H1 (cell line): ENCODE measurements at places on chromosomes 11 and 22.

GRCh38 chr11:72958791-72959190 lies 144.6 kb downstream of the ATG16L2 start:
- DNase-seq: no peak
- H3K4me3 ChIP-seq: no peak overlapping the region
- H3K27me3 ChIP-seq: no peaks in the 10 kb centered on the region
- 0 out of 2 replicates have a peak, but pooled peaks cover 2% of the 10 kb centered on the region for H3K4me1 ChIP-seq
- no peak overlapping the region for H3K27ac ChIP-seq
- H3K36me3 ChIP-seq: no peaks in the 10 kb centered on the region

DNA sequence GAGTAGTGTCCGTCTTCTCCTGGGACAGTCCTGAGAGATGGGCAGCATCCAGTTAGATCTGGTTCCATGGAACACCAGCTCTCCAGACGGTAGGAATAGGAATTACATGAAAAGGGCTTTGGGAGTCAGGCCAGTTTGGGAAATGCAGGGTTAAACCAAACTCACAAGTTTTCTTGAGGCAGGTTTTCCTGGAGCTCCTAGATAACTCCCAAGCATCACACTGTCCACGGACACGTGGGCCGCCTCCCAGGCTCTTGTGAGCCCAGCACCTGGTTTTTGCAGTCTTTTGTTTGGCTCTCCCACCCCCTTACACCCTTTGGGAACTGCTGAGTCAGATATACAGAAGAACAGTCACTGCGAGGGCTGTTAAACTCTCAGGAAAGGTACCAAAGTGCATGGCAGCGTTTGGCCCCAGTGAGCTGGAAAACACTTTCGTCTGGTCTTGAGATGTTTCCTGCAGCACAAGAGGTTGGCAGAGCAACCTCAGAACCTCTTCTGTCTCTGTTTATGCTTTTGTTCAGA lies 90.0 kb downstream of the BCR start:
- no peak overlapping the region for H3K27ac ChIP-seq
- peaks cover 33% of the 10 kb centered on the region for H3K36me3 ChIP-seq
- H3K4me3 ChIP-seq: no peak overlapping the region
- no peaks in the 10 kb centered on the region for H3K27me3 ChIP-seq

GRCh38 chr22:17639247-17639741 lies 737 bp downstream of the BCL2L13 start:
- no peaks in the 10 kb centered on the region for H3K27me3 ChIP-seq
- H3K4me3 ChIP-seq: peak overlapping the region; percentile 91
- H3K27ac ChIP-seq: peak overlapping the region; percentile 91
- DNase-seq: no peak
- H3K36me3 ChIP-seq: no peaks in the 10 kb centered on the region

GRCh38 chr22:20426259-20426615 lies 11.4 kb downstream of the SCARF2 start:
- DNase-seq: no peak
- H3K4me3 ChIP-seq: no peak overlapping the region
- no peaks in the 10 kb centered on the region for H3K36me3 ChIP-seq
- H3K27ac ChIP-seq: no peak overlapping the region
- peaks cover 27% of the 10 kb centered on the region for H3K27me3 ChIP-seq

DNA sequence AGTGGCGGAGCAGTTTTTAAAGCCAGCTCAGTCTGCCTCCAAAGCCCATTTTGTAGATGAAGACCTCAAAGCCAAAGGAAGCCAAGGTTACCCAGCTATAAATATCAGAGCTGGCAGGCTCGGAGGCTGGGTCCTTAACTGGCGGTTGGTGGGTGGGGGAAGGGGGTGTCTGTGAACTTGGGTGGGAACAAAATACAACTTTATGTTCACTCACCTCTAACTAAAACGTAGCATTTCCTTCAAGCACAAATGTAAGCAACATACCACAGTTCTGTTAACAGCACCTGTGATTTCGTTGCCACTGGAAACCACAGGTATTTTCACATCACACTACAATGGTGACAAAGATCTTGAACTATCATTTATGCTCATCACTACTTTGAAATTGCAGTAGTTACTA lies 99.7 kb upstream of the SYT13 start:
- no peak overlapping the region for H3K4me3 ChIP-seq
- H3K27ac ChIP-seq: no peak overlapping the region
- no peaks in the 10 kb centered on the region; the same call in 1 of the 2 replicates for H3K4me1 ChIP-seq

- no peak overlapping the region for H3K27ac ChIP-seq
- DNase-seq: no peak
- H3K27me3 ChIP-seq: no peaks in the 10 kb centered on the region
- H3K36me3 ChIP-seq: no peaks in the 10 kb centered on the region
- H3K4me3 ChIP-seq: no peak overlapping the region
These were observed 109.4 kb downstream of the KIF18A start for GRCh38 chr11:27998552-27998951.

GRCh38 chr11:107785401-107785800 lies 73.2 kb downstream of the SLC35F2 start:
- DNase-seq: peak; percentile 37
- no peaks in the 10 kb centered on the region for H3K4me1 ChIP-seq
- no peak overlapping the region for H3K27ac ChIP-seq
- no peaks in the 10 kb centered on the region for H3K36me3 ChIP-seq
- no peak overlapping the region for H3K4me3 ChIP-seq
- no peaks in the 10 kb centered on the region for H3K27me3 ChIP-seq

DNA sequence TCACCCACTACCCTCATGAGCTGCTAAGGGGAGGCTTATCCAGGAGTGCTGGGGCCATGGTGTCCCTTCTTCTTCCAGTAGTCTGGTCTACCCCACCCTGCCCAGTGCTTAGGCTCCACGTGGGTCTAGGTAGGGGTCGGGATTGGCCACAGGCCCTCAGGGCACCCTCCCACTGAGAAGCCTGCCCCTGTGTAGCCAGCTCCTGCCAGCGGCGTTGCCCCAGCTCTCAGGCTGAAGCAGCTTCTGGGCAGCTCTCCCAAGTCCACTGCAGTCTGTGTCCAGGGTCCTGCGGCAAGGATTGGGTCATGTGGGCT lies 24.0 kb upstream of the RIC3 start:
- no peak overlapping the region for H3K27ac ChIP-seq
- H3K4me1 ChIP-seq: no peaks in the 10 kb centered on the region; the same call in 1 of the 2 replicates
- H3K4me3 ChIP-seq: no peak overlapping the region
- H3K27me3 ChIP-seq: no peaks in the 10 kb centered on the region
- DNase-seq: no peak
- no peaks in the 10 kb centered on the region for H3K36me3 ChIP-seq

DNA sequence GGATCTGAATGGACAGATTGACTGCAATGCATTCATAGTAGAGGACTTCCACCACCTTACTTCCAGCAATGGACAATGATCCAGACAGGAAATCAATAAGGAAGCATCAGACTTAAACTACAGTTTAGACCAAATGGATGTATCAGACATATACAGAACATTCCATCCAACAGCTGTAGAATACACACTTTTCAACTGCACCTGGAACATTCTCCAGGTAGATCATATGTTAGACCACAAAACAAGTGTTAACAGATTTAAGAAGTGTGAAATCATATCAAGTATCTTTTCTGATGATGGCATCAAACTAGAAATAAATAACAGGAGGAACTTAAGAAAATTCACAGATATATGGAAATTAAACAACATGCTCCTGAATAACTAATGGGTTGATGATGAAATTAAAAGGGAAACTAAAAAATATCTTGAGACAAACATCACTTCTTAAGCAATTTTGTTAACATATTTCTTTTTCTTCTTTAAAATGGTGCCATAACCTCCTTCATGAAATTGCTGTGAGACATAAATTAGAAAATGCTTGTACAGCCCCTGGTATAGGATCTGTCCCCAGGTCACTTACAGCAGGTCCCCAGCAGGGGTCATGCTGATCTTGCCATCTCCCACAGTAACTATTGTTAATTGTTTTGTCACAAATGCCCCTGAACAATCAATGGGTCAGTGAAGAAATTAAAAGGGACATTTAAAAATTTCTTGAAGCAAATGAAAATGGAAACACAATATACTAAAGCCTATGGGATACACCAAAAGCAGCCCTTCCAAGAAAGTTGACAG lies 100.0 kb upstream of the OR4B1 start:
- DNase-seq: no peak
- no peak overlapping the region for H3K27ac ChIP-seq
- no peaks in the 10 kb centered on the region for H3K36me3 ChIP-seq
- H3K4me1 ChIP-seq: no peaks in the 10 kb centered on the region
- no peaks in the 10 kb centered on the region for H3K27me3 ChIP-seq
- no peak overlapping the region for H3K4me3 ChIP-seq

- H3K4me3 ChIP-seq: no peak overlapping the region
- H3K36me3 ChIP-seq: no peaks in the 10 kb centered on the region
- no peak for DNase-seq
- H3K27ac ChIP-seq: no peak overlapping the region
- H3K27me3 ChIP-seq: no peaks in the 10 kb centered on the region
- H3K4me1 ChIP-seq: no peaks in the 10 kb centered on the region
These were observed 233.4 kb upstream of the DDI1 start for GRCh38 chr11:103803062-103803461.

- H3K4me1 ChIP-seq: no peaks in the 10 kb centered on the region
- H3K4me3 ChIP-seq: no peak overlapping the region
- no peaks in the 10 kb centered on the region for H3K27me3 ChIP-seq
These were observed 62.9 kb upstream of the NTM start for GRCh38 chr11:131307506-131307905.

- DNase-seq: no peak
- H3K36me3 ChIP-seq: no peaks in the 10 kb centered on the region
- no peak overlapping the region for H3K4me3 ChIP-seq
- H3K27ac ChIP-seq: no peak overlapping the region
- H3K27me3 ChIP-seq: no peaks in the 10 kb centered on the region
- H3K4me1 ChIP-seq: peaks cover 2% of the 10 kb centered on the region
These were observed 3.5 kb downstream of the VPS37C start for GRCh38 chr11:61157743-61158142.

DNA sequence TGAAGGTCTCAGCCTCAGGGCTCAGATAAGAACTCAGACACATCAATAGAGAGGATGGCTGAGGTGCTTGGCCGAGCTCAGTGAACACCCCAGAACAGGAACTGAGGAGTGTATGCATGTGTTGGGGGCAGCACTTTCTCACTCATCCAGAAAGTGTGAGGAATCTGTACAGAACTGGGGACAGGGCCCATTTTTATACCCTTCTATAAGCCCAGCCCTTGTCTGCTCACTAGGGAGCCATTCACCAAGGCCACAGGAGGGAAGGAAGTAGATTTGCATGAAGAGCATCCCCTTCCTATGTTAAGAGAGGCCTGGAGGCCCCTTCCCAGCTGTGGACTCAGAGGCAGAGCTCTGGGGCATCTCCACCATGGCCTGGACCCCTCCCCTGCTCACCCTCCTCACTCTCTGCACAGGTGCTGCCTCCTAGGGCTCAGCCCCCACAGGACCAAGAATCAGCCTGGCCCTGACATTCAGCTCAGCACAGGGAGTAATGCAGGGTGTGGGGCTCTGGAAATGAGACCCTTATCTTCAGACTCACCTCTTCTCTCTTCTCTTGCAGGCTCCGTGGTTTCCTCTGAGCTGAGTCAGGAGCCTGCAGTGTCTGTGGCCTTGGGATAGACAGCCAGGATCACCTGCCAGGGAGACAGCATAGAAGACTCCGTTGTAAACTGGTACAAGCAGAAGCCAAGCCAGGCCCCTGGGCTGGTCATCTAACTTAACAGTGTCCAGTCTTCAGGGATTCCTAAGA lies 39.9 kb upstream of the GGTLC2 start:
- no peaks in the 10 kb centered on the region for H3K36me3 ChIP-seq
- H3K4me1 ChIP-seq: no peaks in the 10 kb centered on the region
- no peak overlapping the region for H3K4me3 ChIP-seq
- H3K27me3 ChIP-seq: peaks cover 10% of the 10 kb centered on the region

DNA sequence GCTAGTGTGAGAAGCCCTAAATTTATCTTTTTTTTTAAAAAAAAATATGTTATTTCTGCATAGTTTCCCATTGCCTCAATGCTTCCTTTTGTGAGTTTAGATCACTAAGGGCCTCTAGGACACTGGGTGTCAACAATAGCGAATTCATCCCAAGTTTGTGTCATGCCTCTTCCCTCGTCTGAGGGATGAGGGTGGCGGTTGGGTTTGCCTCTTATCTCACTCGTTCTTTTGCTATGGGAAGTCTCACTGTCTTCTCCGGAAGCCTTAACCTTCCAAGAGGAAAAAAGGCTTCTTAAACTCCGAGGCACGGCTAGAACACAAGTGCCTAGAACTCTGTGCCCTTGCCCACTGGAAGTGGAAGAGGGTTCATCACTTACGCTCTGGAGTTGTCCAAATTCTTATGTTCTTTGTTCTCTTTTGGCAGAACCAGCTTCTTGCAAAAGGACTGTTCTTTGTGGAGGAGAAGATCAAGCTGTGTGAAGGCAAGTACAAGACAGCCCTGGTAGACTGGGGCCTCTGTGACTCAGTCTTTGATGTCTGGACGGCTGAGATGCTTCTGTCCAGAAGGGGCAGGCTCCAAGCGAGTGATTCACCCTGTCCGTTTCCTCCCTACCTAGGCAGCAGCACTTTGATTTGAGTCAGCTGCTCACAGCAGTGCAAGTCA lies 78.5 kb downstream of the TRAF6 start:
- H3K4me1 ChIP-seq: no peaks in the 10 kb centered on the region
- DNase-seq: no peak
- no peaks in the 10 kb centered on the region for H3K27me3 ChIP-seq
- H3K36me3 ChIP-seq: no peaks in the 10 kb centered on the region

DNA sequence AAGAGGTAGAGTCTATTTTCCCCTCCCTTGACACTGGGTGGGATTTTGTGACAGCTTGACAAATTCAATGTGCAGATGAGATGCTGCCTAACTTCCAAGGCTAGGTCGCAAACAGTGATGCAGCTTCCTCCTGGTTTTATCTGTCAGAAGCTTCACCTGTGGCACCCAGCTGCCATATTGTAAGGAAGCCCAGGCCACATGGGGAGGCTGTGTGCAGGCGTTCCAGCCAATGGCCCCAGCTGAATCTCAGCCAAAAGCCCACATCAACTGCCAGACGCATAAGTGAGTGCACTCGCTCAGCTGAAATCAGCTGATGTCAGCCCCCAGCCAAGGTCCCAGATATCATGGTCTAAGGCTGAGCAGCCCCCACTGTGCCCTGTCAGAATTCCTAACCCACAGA lies 24.8 kb upstream of the LINC01488 start:
- H3K27ac ChIP-seq: no peak overlapping the region
- no peaks in the 10 kb centered on the region for H3K36me3 ChIP-seq
- H3K4me3 ChIP-seq: no peak overlapping the region

DNA sequence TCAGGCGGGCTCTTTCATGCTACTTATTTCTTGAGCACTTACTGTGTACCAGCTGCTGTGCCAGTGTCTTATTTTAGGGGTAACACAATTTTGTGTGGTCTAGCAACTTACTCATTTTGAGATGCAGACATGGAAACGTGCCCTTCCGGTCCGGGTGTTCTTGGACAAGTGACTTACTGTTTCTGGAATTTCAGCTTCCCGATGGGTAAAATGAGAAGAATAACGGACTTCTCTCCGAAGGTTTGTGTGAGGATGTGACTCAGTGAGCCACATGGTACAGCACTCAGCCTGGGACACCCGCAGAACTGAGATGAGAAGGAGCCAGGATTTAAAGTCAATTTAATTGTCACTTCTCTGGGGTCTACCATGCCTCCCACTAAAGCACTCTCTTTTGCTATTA lies 114.5 kb upstream of the SYT13 start:
- no peak overlapping the region for H3K4me3 ChIP-seq
- H3K27ac ChIP-seq: no peak overlapping the region
- H3K4me1 ChIP-seq: no peaks in the 10 kb centered on the region
- no peaks in the 10 kb centered on the region for H3K36me3 ChIP-seq
- H3K27me3 ChIP-seq: no peaks in the 10 kb centered on the region; the same call in 1 of the 2 replicates

- H3K36me3 ChIP-seq: no peaks in the 10 kb centered on the region
- no peaks in the 10 kb centered on the region for H3K27me3 ChIP-seq
- no peak overlapping the region for H3K4me3 ChIP-seq
- DNase-seq: no peak
These were observed 10.1 kb downstream of the MMP12 start for GRCh38 chr11:102864724-102865123.
